ENCODE measurements at places on chromosomes 4 and X.
A peak's percentile ranks its signal among the peaks of the same experiment; 100 is the strongest.

DNA sequence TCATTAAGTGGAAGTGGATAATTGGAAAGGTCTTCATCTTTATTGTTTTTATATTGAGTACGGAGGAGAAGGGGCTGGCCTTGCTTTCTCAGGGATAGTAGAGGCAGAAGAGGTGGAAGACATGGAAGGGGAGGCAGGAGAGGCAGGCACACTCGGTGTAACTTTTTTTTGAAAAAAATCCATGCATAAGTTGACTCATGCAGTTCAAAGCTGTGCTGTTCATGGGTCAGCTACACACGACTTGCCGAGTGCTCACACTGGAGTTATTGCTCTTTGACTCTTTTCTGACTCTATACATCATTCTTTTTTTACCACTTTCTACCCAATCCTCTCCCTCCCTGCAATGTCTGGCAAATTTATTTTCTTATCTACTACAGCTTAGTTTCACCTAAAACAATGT is 158.3 kb upstream of the AADAT start:
- DNase-seq: no peak
- no peaks in the 10 kb centered on the region for H3K36me3 ChIP-seq
- peaks cover 2% of the 10 kb centered on the region for H3K27me3 ChIP-seq
- H3K27ac ChIP-seq: no peak overlapping the region
- H3K4me3 ChIP-seq: no peak overlapping the region

GRCh38 chr4:65302145-65302544 is 368.1 kb downstream of the EPHA5 start:
- no peaks in the 10 kb centered on the region for H3K27me3 ChIP-seq
- H3K36me3 ChIP-seq: no peaks in the 10 kb centered on the region
- no peak for DNase-seq
- H3K27ac ChIP-seq: no peak overlapping the region
- no peaks in the 10 kb centered on the region for H3K4me1 ChIP-seq
- H3K4me3 ChIP-seq: no peak overlapping the region

GRCh38 chrX:118503260-118504041 is 7.8 kb downstream of the DOCK11 start:
- no peaks in the 10 kb centered on the region for H3K36me3 ChIP-seq
- no peak for DNase-seq
- peak overlapping the region; percentile 40 for H3K4me3 ChIP-seq
- H3K27me3 ChIP-seq: peaks cover 6% of the 10 kb centered on the region
- peak overlapping the region; percentile 88 for H3K27ac ChIP-seq

- H3K4me1 ChIP-seq: peaks cover 6% of the 10 kb centered on the region
- peaks cover 8% of the 10 kb centered on the region for H3K27me3 ChIP-seq
- H3K27ac ChIP-seq: no peak overlapping the region
- DNase-seq: no peak
Measured at GRCh38 chr4:170003071-170004070, 22.8 kb downstream of the MFAP3L start.

DNA sequence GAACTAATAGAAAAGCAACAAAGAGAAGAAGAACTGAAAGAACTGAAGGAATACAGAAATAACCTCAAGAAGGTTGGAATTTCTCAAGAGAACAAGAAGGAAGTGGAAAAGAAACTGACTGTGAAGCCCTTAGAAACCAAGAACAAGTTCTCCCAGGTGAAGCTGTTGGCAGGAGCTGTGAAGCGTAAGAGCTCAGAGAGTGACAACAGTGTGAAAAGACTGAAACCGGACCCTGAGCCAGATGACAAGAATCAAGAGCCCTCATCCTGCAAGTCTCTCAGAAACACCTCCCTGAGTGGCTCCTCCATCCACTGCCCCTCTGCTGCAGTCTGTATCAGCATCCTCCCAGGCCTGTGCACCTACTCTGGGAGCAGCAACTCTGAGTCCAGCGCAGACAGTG is 8.4 kb upstream of the FHDC1 start:
- H3K36me3 ChIP-seq: no peaks in the 10 kb centered on the region
- no peak overlapping the region for H3K4me3 ChIP-seq
- H3K4me1 ChIP-seq: no peaks in the 10 kb centered on the region
- no peak for DNase-seq

DNA sequence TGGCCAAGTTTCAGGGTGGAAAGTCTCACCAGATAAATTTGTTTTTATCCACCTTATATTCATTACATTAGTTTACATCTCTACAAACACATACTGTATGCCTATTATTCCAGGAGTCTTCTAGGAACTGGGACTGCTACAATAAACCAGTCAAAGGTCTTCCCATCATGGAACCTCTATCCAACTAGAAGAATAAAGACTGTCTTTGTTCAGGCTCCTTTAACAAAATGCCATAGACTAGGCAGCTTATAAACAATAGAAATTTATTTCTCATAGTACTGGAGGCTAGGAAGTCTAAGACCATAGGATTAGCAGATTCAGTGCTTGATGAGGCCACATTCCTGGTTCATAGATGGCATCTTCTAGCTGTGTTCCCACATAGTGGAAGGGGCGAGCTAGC is 61.6 kb downstream of the PACRGL start:
- H3K27me3 ChIP-seq: no peaks in the 10 kb centered on the region
- no peaks in the 10 kb centered on the region for H3K36me3 ChIP-seq

GRCh38 chr4:100517864-100518341 is at the start of gene EMCN:
Gene EMCN (minus strand): TSS chr4:100518022. CDS start chr4:100517914, 108 bp downstream.
- H3K36me3 ChIP-seq: no peaks in the 10 kb centered on the region
- DNase-seq: no peak
- H3K4me1 ChIP-seq: no peaks in the 10 kb centered on the region
- no peak within 1 kb of the TSS for H3K27ac ChIP-seq

- H3K27me3 ChIP-seq: no peaks in the 10 kb centered on the region
- H3K4me1 ChIP-seq: no peaks in the 10 kb centered on the region
Measured at GRCh38 chrX:27057883-27058282, 405.3 kb downstream of the PPP4R3C start.

GRCh38 chr4:118953276-118953675 is 64.6 kb downstream of the SYNPO2 start:
- H3K4me1 ChIP-seq: no peaks in the 10 kb centered on the region
- H3K27ac ChIP-seq: no peak overlapping the region
- H3K4me3 ChIP-seq: no peak overlapping the region
- H3K36me3 ChIP-seq: no peaks in the 10 kb centered on the region

- peaks cover 8% of the 10 kb centered on the region for H3K4me1 ChIP-seq
- no peaks in the 10 kb centered on the region for H3K36me3 ChIP-seq
- peak; percentile 34 for DNase-seq
- H3K27me3 ChIP-seq: peaks cover 45% of the 10 kb centered on the region
Measured at GRCh38 chrX:129540722-129541184, 694 bp downstream of the OCRL start.

DNA sequence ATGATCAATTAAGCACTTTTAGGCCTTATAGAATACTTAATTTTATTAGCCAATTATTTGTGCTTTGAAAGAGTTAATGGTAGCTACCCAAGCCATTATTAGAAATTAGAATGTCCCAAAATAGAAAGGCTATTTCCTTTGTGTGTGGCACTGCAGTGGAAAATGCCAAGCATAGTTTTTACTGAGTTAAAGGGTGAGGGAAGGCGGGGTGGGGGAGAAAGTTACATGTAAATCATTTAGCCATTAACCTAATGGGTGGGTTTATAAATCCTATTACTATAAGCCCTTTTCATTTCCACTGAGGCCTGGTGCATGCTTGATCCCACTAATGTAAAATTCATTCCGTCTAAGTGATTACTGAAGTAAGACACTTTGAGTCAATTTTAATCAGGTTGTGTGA is 105.8 kb downstream of the POLA1 start:
- H3K4me3 ChIP-seq: no peak overlapping the region
- H3K4me1 ChIP-seq: no peaks in the 10 kb centered on the region
- no peak overlapping the region for H3K27ac ChIP-seq
- peaks cover 5% of the 10 kb centered on the region for H3K27me3 ChIP-seq

DNA sequence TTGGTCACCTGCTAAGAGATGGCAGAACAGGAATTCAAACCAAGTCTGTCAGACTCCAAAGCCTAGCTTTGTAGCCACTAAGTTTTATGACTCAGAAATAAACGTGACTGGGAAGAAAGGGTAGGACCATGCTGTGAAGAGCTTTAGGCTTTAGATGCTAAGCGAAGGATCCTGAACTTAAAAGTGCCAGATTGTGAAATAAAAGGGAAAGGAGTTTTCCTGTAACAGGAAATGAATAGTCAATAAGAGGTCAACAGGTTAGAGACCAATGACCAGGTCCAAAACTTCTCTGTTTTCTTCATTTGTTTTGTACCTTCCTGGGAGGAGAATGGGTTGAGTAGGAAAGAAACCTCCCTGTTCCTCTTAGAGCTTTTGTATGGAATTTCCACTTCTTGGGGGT is 98.8 kb upstream of the EOLA2 start:
- no peak overlapping the region for H3K27ac ChIP-seq
- DNase-seq: no peak
- no peaks in the 10 kb centered on the region for H3K36me3 ChIP-seq
- H3K4me3 ChIP-seq: no peak overlapping the region

- peak overlapping the region; percentile 68 for H3K27ac ChIP-seq
- peaks cover 29% of the 10 kb centered on the region for H3K4me1 ChIP-seq
- H3K27me3 ChIP-seq: peaks cover 84% of the 10 kb centered on the region
Measured at GRCh38 chrX:120309873-120310705, 1.2 kb downstream of the TMEM255A start.

GRCh38 chrX:144730471-144730870 is 516.8 kb upstream of the SPANXN1 start:
- no peak overlapping the region for H3K27ac ChIP-seq
- no peaks in the 10 kb centered on the region for H3K4me1 ChIP-seq
- no peak overlapping the region for H3K4me3 ChIP-seq
- DNase-seq: no peak
- H3K27me3 ChIP-seq: peaks cover 6% of the 10 kb centered on the region
- no peaks in the 10 kb centered on the region for H3K36me3 ChIP-seq

- no peak for DNase-seq
- H3K27ac ChIP-seq: no peak overlapping the region
- H3K36me3 ChIP-seq: no peaks in the 10 kb centered on the region
- H3K4me3 ChIP-seq: no peak overlapping the region
- H3K27me3 ChIP-seq: peaks cover 31% of the 10 kb centered on the region
Measured at GRCh38 chrX:38038501-38038900, 32.1 kb downstream of the SYTL5 start.

- DNase-seq: no peak
- no peaks in the 10 kb centered on the region for H3K27me3 ChIP-seq
- H3K36me3 ChIP-seq: no peaks in the 10 kb centered on the region
- no peaks in the 10 kb centered on the region for H3K4me1 ChIP-seq
- no peak overlapping the region for H3K27ac ChIP-seq
Measured at GRCh38 chr4:61254406-61254805, 54.3 kb downstream of the ADGRL3 start.

DNA sequence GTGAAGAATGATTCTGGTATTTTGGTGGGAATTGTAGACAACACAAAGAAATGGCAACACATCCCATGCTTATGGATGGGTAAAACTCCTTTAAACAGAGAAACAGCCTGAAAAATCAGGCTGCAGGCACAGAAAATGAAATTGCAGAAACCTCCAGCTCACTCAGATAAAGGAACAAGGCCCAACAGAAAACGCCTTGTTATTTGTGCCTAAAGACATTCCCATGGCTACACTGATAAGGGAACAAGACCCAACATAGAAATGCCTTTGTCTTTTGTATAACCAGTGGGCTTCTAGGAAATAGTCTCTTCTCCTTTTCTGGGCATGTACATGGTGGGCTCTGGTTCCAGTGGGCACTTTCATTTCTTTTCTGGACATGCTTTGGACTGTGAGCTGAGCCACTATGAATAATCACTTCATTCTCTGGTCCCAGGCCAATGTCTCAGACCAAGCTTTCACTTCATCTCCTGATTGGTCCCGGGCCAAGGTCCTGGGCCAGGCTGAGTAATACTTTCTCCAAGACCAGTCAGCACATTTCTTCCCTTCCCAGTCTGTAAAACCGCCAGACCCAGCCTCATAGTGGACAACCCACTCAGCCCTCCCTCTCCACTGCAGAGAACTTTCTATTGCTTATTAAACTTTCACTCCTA is 160.5 kb downstream of the TBX22 start:
- DNase-seq: no peak
- no peak overlapping the region for H3K4me3 ChIP-seq
- H3K4me1 ChIP-seq: no peaks in the 10 kb centered on the region
- peaks cover 8% of the 10 kb centered on the region for H3K27me3 ChIP-seq
- H3K36me3 ChIP-seq: no peaks in the 10 kb centered on the region

DNA sequence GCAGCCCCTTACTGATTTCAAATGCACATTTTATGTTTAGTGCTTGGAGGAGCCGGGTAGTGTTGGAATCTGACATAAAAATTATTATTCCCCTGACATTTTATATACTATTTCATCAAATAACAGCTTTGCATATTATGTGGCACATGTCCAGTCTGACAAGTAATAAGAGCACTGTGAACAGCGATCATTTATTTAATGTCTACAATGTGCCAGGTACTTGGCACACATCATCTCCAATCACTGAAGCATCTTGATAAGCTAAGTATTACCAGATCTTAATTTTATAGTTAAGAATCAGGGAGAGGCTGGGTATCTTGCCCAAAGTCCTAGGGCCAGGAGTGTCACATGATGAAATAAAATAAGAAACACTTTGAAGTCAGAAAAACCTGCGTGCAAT is 197.2 kb downstream of the NR3C2 start:
- no peak overlapping the region for H3K27ac ChIP-seq
- no peaks in the 10 kb centered on the region for H3K27me3 ChIP-seq
- H3K4me1 ChIP-seq: peaks cover 12% of the 10 kb centered on the region
- no peak overlapping the region for H3K4me3 ChIP-seq

GRCh38 chr4:1081689-1082040 is 31.7 kb downstream of the RNF212 start:
- H3K4me3 ChIP-seq: no peak overlapping the region
- DNase-seq: no peak
- H3K27me3 ChIP-seq: peaks cover 31% of the 10 kb centered on the region
- peaks cover 5% of the 10 kb centered on the region for H3K4me1 ChIP-seq
- no peak overlapping the region for H3K27ac ChIP-seq

DNA sequence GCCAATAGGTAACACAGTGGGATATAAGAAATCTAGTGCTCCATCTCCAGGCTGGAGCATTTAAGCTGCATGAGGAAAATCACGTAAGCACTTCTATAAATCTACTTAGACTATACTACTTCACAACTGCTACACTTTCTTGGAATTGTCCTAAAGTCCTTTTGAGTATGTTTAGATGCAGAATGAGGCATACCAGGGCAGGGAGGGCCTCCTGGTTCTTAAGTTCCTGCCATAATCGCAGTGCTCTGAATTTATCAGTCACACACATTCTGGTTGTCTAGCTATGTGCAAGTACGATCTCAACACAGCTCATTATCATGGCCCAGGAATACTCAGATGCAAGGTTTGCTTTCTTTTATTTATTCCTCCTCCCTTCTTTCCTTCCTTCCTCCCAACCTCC is 130.3 kb downstream of the GUCY2F start:
- no peak overlapping the region for H3K27ac ChIP-seq
- H3K27me3 ChIP-seq: peaks cover 31% of the 10 kb centered on the region
- peaks cover 4% of the 10 kb centered on the region for H3K4me1 ChIP-seq
- no peak for DNase-seq
